Fibroblast of skin of abdomen (primary cell): ENCODE measurements at places on chromosomes 5 and 9.
A peak's percentile ranks its signal among the peaks of the same experiment; 100 is the strongest.

- DNase-seq, result no peak
Measured at GRCh38 chr9:102237094-102237493, 498.6 kb upstream of the GRIN3A start.

GRCh38 chr5:160221082-160221481, 8.2 kb upstream of the FABP6 start:
- DNase-seq, result no peak

- DNase-seq, result peak; percentile 21
Measured at GRCh38 chr5:104643320-104643719, 1080.7 kb upstream of the NUDT12 start.

- peak; percentile 83 for DNase-seq
Measured at GRCh38 chr5:83927140-83927733, 206.6 kb upstream of the HAPLN1 start.

GRCh38 chr9:14207352-14207995, 106.5 kb downstream of the NFIB start:
- no peak for DNase-seq

GRCh38 chr9:29220596-29221251, 1647.4 kb upstream of the C9orf72 start:
- no peak for DNase-seq
